ENCODE measurements at places on chromosomes 11 and 22.

DNA sequence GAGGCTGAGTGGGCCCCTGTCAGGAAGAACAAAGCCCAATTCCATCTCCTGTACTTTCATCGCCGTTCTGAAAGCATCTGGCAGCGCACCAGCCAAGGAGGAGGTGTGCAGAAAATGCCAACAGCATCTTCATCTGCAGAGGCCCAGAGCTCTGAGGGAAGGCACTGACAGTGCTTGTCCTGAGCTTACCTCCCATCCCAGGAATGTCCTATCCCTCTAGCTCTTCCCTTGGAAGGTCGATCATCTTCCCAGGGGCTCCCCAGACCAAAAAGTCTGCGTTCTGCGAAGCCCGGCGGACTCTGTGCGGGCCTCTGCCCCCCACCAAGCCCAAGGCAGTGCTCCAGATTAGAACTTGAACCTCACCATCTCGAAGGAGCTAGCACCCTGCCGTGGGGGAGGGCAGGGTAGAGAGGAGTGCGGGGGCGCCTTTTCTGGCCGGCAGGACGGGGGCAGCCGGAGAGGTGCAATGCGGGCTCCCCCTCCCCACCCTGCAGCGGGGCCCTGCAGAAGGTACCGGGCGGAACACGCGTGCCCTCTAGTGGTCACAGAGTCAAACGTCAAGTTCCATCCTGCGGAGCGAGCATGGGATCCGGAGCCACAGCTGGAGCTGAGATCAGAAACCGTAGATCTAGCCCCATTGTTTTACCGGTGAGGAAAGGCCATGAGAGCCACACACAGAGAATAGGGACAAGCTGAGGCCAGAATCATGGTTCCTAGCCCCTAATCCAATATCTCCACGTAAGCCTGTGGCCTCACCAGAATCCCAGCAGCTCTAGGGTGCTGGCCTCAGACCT is 5.0 kb downstream of the SCN2B start:
- peak; percentile 28 for DNase-seq

- no peak for DNase-seq
These were observed 12.7 kb downstream of the EIF3F start for GRCh38 chr11:7999795-8000194.

GRCh38 chr11:48022445-48022844 is 42.1 kb downstream of the PTPRJ start:
- DNase-seq: no peak

DNA sequence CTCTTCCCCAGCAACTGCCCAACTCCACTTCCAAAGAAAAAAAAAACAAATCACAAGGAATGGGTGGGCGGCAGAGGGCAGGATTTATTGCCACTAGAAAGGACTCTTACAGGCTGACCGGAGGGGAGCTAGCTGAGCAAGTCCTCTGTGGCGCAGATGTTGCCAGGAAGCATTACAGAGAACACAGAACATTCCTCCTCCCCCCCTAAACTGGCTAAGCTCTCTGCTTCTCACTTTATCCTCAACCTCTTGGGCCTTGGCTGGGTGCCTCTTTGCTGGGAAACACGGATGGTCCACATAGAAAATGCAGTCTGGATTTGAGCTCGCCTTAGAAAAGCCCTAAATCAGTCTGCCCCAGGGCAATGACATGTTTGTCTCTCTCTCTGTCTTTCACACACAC is 12.6 kb upstream of the FJX1 start:
- no peak for DNase-seq

DNA sequence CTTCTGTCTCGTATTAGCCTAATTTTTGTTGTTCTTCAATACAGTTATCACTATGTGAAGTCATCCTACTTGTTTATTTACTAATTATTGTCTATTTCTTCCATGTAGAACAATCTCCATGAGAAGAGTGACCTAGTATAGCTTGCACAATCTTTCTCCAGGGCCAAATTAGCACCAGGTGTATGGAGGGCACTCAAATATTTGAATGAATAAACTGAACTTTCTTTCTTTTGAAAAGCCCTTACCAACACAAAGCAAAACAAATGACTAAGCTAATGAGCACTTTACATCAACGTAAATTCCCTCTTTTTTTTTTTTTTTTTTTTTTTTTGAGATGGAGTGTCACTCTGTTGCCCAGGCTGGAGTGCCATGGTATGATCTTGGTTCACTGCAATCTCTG is 34.2 kb downstream of the ABTB2 start:
- DNase-seq: no peak

- no peak for DNase-seq
These were observed 13.5 kb downstream of the SLC43A1 start for GRCh38 chr11:57501953-57502352.

DNA sequence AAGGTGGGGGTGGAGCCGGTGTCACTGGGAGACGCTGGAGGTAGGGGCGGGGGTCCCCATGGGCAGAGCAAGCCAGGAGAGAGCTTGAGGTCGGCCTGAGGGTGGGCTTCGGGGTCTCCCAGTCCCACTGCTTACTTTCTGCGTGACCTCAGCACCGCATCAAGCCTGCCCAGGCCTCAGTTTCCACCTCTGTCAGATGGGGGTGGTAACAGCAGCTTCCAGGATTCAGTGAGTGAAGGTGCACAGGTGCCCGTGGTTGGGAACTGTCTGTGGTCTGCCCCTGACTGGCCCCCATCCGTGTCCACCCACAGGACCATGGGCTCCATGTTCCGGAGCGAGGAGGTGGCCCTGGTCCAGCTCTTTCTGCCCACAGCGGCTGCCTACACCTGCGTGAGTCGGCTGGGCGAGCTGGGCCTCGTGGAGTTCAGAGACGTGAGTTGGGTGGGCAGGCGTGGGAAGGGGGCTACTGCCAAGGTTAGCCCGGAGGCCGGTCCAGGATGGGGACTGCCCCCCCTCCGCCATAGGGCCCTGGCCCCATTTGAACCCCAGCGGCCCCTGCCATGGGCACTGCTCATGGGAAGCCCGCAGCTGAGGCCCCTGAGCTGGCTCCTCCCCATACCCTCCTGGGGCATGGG is 2.2 kb downstream of the TCIRG1 start:
- DNase-seq: no peak

DNA sequence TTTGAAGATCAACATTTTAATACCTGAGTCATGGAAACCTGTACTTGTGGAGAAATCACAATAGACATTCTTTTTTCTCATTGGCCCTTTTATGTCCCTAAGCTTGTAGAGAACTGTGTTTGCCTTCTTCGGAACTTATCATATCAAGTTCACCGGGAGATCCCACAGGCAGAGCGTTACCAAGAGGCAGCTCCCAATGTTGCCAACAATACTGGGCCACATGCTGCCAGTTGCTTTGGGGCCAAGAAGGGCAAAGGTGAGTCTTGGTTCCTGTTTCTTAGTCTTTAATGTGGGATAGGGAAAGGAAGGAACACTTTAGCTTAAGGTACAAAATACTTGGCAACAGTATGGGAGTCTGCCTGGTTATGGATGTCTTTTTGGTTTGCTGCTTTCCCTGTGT is 44.2 kb downstream of the CTNND1 start:
- DNase-seq: no peak

- DNase-seq: no peak
These were observed 67.8 kb upstream of the CSNK2A3 start for GRCh38 chr11:11420899-11421285.

DNA sequence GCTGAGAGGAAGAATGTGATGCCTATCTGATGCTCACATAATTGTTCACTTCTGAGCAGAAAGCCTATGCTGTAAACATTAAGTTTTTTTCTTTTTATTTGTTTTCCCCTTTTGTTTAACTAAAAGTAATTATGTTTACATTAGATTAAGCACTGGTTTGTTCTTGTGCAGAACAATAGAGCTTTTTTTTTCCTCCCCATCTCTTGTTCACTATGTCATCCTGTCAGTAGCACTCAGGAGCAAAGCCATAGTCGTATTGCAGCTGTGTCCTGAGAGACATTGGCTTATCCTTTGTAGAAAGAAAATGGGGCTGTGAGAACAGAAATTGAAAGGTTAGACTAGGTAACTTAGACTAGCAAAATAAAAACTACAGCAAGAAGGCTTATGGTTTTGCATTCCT is 301.8 kb upstream of the RAG2 start:
- DNase-seq: peak; percentile 29

- no peak for DNase-seq
These were observed 133.7 kb upstream of the LDLRAD3 start for GRCh38 chr11:35810045-35810645.

DNA sequence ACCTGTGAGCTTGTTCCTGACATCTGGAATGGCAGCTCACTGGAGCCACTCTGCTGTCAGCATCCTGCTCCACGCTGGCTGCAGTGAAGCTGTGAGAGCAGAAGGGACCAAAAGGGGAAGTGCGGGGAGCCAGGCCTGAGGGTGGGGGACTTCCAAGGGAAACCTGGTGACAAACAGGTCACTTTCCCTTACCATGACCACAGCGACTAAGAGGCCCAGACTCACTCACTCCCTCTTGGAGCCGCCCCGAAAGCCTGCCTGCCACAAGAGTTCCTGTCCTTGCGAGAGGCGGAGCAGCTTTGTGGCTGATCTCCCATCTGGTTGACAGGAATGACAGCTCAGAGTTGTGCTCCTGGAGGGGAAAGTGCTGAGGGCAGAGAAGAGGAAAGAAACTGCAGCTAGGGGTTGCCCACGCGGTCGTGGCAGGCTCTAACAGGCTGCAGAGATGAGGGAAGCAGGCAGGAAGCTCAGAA is 183.8 kb upstream of the NTM start:
- no peak for DNase-seq

- no peak for DNase-seq
These were observed 47.1 kb downstream of the MYH9 start for GRCh38 chr22:36340621-36341020.

GRCh38 chr11:101860696-101861427 is 53.9 kb upstream of the CEP126 start:
- DNase-seq: peak; percentile 15

DNA sequence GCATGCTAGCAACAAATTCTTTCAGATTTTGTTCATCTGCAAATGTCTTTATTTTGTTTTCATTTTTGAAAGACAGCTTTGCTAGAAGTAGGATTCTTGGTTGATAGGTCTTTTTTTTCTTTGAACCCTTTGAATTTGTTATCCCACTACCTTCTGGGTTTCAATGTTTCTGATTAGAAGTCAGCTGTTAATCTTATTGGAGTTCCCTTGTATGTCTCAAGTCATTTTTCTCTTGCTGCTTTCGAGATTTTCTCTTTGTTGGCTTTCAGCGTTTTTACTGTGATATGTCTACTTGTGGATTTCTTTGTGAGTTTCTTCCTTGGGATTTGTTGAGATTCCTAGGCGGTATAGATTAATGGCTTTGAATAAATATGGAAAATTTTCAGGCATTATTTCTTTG is 27.2 kb upstream of the MS4A8 start:
- DNase-seq: no peak

- DNase-seq: no peak
These were observed 81.0 kb downstream of the TRMU start for GRCh38 chr22:46416520-46416871.

DNA sequence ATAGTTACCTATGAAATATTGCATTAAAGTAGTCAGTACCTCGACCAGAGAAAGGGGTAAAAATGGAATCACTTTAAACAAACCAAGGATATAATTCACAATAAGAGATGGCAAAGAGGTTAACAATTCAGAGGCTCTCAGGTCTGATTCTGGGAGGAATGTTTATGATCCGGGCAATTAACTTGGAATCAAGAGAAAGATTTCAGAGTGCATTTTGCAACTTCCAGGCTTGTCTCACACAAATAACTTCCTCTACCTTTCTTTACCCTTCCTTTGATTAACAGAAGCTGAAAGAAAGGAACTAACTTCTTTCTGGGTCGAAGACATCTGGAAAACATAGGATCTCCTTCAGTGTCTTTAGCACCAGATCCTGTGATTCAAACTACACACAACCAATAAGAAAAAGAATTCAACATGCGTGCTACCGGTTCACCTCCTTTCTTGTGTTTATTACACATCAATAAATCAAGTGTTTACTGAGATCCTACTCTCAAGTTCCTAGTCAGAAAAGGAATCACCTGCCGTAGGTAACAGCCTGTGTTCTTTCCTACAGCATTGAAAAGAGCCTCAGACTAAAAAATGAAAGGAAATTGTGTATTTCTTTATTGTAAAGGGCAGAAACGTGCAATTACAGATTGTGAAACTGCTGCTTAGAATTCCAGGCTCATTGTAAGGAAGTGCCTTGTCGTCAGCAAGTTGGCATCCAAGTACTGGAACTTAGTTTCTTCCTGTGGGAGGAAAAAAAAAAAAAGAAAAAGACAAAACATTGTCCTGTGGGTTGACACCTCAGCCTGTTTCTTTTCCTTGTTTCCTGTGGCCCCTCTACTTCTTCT is 29.5 kb downstream of the CARD18 start:
- DNase-seq: no peak

- DNase-seq: no peak
These were observed 278.4 kb upstream of the PDGFD start for GRCh38 chr11:104442321-104442720.

- no peak for DNase-seq
These were observed 107.1 kb downstream of the BCR start for GRCh38 chr22:23287136-23288095.

GRCh38 chr11:76783294-76783895 is at the start of gene TSKU:
TSKU (plus strand) TSS chr11:76783356; CDS start chr11:76795617, 12,261 bp downstream.
- DNase-seq: no peak

GRCh38 chr11:12629601-12630313 is 44.5 kb upstream of the TEAD1 start:
- no peak for DNase-seq

DNA sequence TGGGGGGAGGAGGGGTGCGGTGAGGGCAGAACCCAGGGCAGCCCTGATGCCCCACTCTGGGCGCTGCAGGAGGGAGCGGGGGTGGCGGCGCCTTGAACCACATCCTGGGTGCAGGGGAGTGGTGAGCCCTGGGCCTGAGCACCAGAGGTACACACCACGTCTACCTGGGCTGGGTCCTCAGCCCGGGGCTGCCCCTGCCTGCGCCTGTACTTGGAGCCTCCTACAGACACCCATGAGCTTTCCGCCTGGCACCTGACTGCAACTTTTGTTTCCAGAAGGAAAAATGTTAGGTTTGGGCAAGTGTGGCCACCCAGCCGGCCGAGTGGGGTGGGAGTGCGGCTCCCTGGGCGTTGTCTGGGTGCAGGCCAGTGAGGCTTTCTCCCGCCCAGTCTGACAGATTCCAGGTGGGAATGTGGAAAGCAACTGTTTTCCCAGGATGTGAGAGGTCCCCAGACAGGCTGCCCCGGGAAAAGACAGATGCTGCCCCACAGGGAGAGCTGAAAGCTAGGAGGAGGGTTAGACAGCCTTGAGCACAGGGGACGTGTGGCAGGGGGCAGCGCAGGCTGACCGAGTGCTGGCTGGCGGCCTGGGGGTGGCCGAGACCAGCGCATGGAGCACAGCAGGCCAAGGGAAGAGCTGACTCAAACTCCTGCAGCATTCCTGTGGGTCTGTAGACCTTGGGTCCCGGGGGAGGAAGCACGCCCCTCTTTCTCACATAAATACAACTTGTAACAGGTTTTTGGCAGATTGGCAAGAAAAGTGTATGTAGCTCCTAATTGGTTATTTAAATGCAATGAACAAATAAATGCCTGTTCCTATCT is 44.1 kb downstream of the GNB1L start:
- no peak for DNase-seq

GRCh38 chr11:66101066-66101464 is 31.0 kb downstream of the PACS1 start:
- no peak for DNase-seq

GRCh38 chr11:133872160-133872559 is 26.8 kb upstream of the SPATA19 start:
- no peak for DNase-seq

GRCh38 chr11:57456960-57457642 is 3.2 kb upstream of the RTN4RL2 start:
- peak; percentile 64 for DNase-seq
